Psoas muscle (tissue), 8 donors: ENCODE measurements at places on chromosomes 16 and 17. TPM values are rescaled to one million over a fixed set of nuclear protein-coding genes. Genes with fewer than 3 reads are reported as not detected.
A peak's percentile ranks its signal among the peaks of the same experiment; 100 is the strongest.

DNA sequence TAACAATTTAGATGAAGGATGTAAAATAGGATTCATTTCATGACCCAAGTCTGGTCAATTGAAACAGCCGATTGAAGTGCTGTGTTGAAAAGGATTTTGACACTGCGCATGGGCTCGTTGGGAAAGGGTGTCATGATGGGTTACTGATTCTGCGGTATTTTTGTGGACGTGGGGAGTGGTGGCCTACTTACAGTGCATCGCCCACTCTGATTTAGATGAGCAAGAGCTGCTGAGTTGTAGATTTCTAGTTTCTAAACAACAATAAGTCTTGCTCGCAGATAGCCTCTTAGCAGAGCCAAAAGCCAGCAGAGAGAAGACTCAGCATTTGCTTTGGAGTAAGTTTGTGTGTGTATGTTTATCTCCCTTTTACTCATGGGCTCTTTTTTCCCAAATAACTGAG, 731.0 kb downstream of the MAF start:
- DNase-seq: no peak

GRCh38 chr16:50025537-50025931, 509 bp downstream of the CNEP1R1 start:
- DNase-seq: no peak

DNA sequence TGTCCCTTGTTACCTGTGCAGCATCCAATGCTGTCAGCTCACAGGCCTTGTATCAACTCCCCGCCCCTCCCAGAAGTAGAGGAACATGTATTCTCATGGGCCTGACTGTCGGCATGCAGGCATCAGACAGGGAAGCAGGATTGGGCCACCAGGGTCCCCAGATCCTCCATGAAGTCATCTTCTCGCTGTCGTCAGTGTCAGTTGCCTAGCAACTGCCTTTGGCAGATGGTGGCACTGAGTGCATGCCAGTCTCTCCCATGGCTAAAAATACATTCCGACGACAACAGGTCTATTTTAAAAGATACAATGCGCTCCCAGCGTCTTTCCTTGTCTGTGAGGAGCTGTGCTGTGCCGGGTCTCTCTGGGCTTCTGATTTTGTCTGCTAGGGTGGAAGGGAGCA, 36.8 kb upstream of the CES5A start:
- peak; percentile 56 for DNase-seq

DNA sequence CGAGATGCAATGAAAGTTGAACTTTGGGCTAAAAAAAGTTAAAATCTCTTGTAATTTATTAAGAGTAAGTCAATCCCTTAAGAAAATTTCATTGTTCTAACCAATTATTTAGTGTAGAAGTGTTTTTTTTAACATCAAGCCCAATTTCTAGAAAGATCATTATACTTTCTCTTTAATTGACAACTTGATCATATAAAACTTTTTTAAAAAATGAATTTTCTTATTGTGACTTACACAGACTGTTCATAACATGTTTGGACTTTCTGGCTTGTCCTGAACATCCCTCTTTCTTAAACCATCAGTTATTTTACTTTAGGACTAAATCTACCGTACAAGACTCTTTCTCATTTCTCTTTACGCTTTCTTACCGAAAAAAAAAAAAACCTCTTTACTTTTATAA, 24.8 kb upstream of the MYO1D start:
- no peak for DNase-seq

DNA sequence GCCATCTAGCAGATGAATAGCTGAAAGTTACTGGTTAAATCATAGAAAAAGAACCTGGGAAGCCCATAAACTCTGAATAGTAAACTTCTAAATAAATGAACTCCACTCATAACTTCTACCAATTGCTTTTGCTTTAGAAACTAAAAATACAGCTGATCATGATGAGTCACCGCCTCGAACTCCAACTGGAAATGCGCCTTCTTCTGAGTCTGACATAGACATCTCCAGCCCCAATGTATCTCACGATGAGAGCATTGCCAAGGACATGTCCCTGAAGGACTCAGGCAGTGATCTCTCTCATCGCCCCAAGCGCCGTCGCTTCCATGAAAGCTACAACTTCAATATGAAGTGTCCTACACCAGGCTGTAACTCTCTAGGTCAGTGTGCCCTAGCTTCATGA, 9.7 kb downstream of the KAT7 start:
- DNase-seq: no peak

Gene KRT27
- polyA plus RNA-seq: not detected

Gene KCTD5
- 65.8 TPM for polyA plus RNA-seq

Gene RTN4RL1
- polyA plus RNA-seq: 0.44 TPM

Gene PSMC3IP
- polyA plus RNA-seq: 5.3 TPM

Gene KRTAP9-8
- polyA plus RNA-seq: not detected

Gene SLC47A1
- polyA plus RNA-seq: 29.1 TPM

Gene NPIPA8
- 5.7 TPM for polyA plus RNA-seq
